ENCODE measurements at places on chromosomes 1 and 21. TPM values are rescaled to one million over a fixed set of nuclear protein-coding genes. Genes with fewer than 3 reads are reported as not detected.

DNA sequence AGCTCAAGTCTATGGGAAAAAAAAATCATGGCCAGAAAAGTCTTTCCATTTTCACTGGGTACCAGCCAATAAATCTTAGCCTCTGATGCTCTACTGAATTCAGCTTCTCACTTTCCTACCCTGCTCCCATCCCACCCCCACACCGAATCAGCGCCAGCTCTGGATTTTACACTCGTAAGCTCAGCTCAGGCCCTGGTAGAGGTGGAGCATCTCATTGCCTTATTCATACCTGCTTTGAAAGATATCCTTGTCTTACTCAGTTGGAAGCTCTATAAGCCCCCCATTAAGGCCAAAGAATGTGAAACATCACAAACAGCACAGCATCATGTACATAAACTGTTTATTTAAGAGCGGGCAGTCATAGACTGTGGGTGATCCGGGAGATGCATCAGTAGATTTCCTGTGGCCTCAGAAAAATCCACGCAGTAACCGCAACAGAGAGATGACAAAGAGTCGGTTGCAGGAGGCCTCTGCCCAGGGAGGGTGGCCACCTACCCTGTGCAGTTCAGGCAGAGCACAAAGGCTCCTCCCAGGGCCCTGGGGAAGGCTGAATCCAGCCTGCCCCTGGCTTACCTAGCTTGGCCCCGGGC is 36.4 kb upstream of the ETS2 start:
- DNase-seq, result peak; percentile 81

- DNase-seq, result no peak
Observed at GRCh38 chr1:232170909-232171308, 459.0 kb downstream of the SIPA1L2 start.

GRCh38 chr1:44405798-44406736 is 1.0 kb downstream of the RNF220 start:
- DNase-seq, result no peak

GRCh38 chr1:51044834-51045233 is 57.2 kb upstream of the C1orf185 start:
- no peak for DNase-seq

DNA sequence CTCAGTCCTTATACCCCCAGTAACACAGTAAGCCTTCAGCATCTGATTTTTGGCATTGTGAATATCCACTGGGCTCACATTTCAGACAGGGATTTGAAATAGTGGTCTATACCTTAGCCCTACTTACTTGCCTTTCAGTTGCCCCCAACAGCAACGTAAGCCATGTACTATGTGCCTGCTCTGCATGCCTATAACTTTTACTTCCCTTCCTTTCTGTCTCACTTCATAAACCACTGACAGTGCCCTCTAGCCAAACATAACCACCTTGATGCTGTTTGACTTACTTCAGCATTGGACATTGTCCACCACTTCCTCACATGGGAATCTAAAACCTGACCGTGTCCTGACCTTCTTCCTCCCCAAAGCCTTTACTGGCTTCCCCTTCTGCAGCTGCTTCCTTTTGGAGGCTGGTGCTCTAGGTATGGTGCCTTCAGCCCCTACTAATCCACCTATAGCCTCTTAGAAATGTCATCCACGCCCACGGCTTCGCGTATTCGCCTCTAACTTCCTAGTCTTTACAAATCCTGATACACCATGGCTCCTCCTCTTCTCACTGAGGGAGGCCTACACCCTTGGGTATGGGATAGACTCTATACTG is 3.6 kb upstream of the ZNF672 start:
- no peak for DNase-seq

- DNase-seq, result no peak
Observed at GRCh38 chr1:230543085-230543484, 99.2 kb upstream of the COG2 start.

GRCh38 chr1:163970699-163971098 is 588.3 kb upstream of the PBX1 start:
- no peak for DNase-seq

GRCh38 chr21:43339668-43340067 is 87.3 kb downstream of the SIK1 start:
- no peak for DNase-seq

- DNase-seq, result no peak
Observed at GRCh38 chr1:21244154-21244553, 46.1 kb downstream of the ECE1 start.

DNA sequence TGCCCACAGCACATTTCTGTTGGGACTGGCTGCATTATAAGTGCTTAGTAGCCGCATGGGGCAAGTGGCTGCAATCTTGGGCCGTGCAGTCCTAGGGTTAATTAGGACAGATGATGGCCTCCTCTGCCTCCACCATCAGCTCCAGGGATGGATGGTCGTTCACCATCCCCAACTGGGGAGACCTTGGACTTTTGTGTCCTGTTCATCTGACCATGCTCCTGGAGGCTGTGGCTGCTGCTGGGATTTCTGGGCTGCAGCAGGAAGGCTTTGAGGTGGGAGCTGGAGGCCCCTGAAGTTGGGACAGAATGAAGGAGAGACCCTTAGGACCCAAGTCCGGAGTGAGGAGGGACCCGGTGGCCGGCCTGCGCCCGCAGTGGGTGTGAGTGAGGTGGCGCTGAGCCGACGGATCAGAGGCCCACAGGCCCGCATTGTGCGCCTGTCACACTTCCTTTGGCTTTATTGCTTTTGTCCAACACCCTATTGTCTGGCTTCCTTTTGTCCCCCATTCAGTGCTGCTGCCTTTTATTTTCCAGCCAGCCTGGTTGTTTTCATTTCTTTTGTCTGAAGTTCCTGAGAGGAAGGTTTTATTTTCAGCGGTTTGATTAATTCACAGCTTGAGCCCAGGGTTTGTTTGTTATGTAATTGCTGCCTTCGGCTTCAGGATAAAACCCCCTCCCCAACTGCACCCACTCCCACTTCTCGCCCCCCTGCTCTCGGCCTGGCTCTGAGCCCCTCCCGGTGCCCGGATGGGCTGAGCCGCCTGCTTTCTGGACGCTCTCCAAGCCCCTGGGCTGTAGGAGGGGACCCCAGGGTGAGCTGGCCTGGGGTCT is 35.6 kb downstream of the SOX13 start:
- no peak for DNase-seq

DNA sequence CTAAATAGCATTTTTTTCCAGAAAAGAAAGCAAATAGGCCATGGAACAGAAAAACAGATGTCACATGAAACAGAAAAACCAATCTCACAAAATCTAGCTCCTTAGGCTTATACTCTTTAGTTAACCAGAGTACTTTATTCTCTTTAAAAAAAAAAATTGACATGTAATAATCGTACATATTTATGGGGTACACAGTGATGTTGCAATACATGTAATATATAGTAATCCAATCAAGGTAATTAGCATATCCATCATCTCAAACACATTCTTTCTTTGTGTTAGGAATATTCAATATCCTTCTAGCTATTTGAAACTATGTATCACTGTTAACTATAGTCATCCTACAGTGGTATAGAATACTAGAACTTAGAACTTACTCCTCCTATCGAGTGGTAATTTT is 20.1 kb downstream of the LBR start:
- no peak for DNase-seq

GRCh38 chr21:28025111-28025510 is 967.6 kb downstream of the LTN1 start:
- DNase-seq, result no peak

CCDC17 gene
- polyA plus RNA-seq, result 0.19 TPM

CD1E gene
- polyA plus RNA-seq, result not detected

CD48 gene
- not detected for polyA plus RNA-seq

ATF3 gene
- 5.5 TPM for polyA plus RNA-seq

GJC2 gene
- 1.8 TPM for polyA plus RNA-seq

CELA3A gene
- not detected for polyA plus RNA-seq
